Activated CD8-positive, alpha-beta memory T cell treated with anti-CD3 and anti-CD28 coated beads for 36 hours (primary cell): ENCODE measurements at places on chromosomes 7 and 10. TPM values are rescaled to one million over a fixed set of nuclear protein-coding genes. Genes with fewer than 3 reads are reported as not detected.

Gene PRR15
- total RNA-seq = not detected

Gene GDF2
- total RNA-seq = not detected

Gene EVX1
- total RNA-seq = not detected

Gene ADGRA1
- total RNA-seq = not detected

Gene LRRC4
- total RNA-seq = 0.13 TPM

Gene TAS2R5
- 1.6 TPM for total RNA-seq
